ENCODE measurements at places on chromosomes 12 and 14. TPM values are rescaled to one million over a fixed set of nuclear protein-coding genes. Genes with fewer than 3 reads are reported as not detected.
A peak's percentile ranks its signal among the peaks of the same experiment; 100 is the strongest.

GRCh38 chr12:76878099-76878898 lies 520 bp downstream of the CSRP2 start:
- H3K4me3 ChIP-seq: peak overlapping the region; percentile 66
- peak; percentile 55 for DNase-seq
- peak overlapping the region; percentile 88 for H3K27ac ChIP-seq
- no peaks in the 10 kb centered on the region for H3K36me3 ChIP-seq
- no peaks in the 10 kb centered on the region for H3K27me3 ChIP-seq

- no peak overlapping the region for H3K4me3 ChIP-seq
- peak; percentile 25 for DNase-seq
- H3K36me3 ChIP-seq: no peaks in the 10 kb centered on the region
- H3K4me1 ChIP-seq: no peaks in the 10 kb centered on the region
- H3K27me3 ChIP-seq: no peaks in the 10 kb centered on the region
- H3K27ac ChIP-seq: no peak overlapping the region
Measured at GRCh38 chr14:99188731-99189191, 83.2 kb downstream of the BCL11B start.

- peak overlapping the region; percentile 1 for H3K4me3 ChIP-seq
- no peaks in the 10 kb centered on the region for H3K36me3 ChIP-seq
- H3K4me1 ChIP-seq: no peaks in the 10 kb centered on the region
- H3K27me3 ChIP-seq: no peaks in the 10 kb centered on the region
- no peak for DNase-seq
Measured at GRCh38 chr12:25436206-25437030, 116.7 kb downstream of the LMNTD1 start.

GRCh38 chr12:22979854-22980469 lies 355.0 kb downstream of the ETNK1 start:
- H3K4me3 ChIP-seq: no peak overlapping the region
- no peaks in the 10 kb centered on the region for H3K4me1 ChIP-seq

Gene SIX4
- 16.7 TPM for total RNA-seq

DNA sequence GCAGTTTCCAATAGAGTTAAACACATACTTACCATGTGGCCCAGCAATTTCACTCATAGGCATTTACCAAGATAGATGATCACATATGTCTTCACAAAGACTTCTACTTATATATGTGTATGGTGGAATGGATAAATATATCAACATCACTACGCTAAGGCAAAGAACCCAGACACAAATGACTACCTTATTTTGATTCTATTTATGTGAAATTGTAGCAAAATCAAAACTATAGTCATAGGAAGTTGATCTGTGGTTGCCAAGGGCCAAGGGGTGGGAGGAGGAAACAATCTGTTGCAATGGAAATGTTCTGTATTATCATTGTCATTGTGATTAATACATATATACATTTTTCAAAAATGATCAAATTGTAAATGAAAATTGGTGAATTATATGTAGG lies 47.7 kb upstream of the ANP32D start:
- H3K4me3 ChIP-seq: no peak overlapping the region
- no peak for DNase-seq
- H3K27me3 ChIP-seq: no peaks in the 10 kb centered on the region
- H3K4me1 ChIP-seq: no peaks in the 10 kb centered on the region

Gene PRH2
- not detected for total RNA-seq

- H3K27ac ChIP-seq: no peak overlapping the region
- DNase-seq: no peak
- no peak overlapping the region for H3K4me3 ChIP-seq
- H3K36me3 ChIP-seq: no peaks in the 10 kb centered on the region
Measured at GRCh38 chr12:32644431-32644830, 34.7 kb upstream of the DNM1L start.
